ENCODE measurements at places on chromosomes 1 and 21. TPM values are rescaled to one million over a fixed set of nuclear protein-coding genes. Genes with fewer than 3 reads are reported as not detected.

SH2D1B gene
- not detected for total RNA-seq

MYCL gene
- total RNA-seq = not detected

PGLYRP4 gene
- total RNA-seq = not detected

ROR1 gene
- total RNA-seq = not detected

PLCH2 gene
- 30.3 TPM for total RNA-seq

SMAP2 gene
- 133 TPM for total RNA-seq

RNU11 gene
- not detected for total RNA-seq

CLCA1 gene
- not detected for total RNA-seq

MMP23B gene
- total RNA-seq = 5.2 TPM

TMEM240 gene
- total RNA-seq = 1.9 TPM

DSCAM gene
- total RNA-seq = not detected

FAAH gene
- 6.9 TPM for total RNA-seq

PLXNA2 gene
- 2.1 TPM for total RNA-seq

HORMAD1 gene
- 0.69 TPM for total RNA-seq

FTCD gene
- total RNA-seq = 1.3 TPM

GRCh38 chr1:11543796-11544195 lies 64.8 kb downstream of the DISP3 start:
- H3K4me1 ChIP-seq = no peaks in the 10 kb centered on the region
- H3K36me3 ChIP-seq = no peaks in the 10 kb centered on the region
- H3K27me3 ChIP-seq = peaks cover 12% of the 10 kb centered on the region
- no peak for DNase-seq
- H3K27ac ChIP-seq = no peak overlapping the region
- no peak overlapping the region for H3K4me3 ChIP-seq

GRCh38 chr1:204520834-204521709 lies 4.9 kb downstream of the MDM4 start:
- peak overlapping the region; percentile 69 for H3K4me3 ChIP-seq
- DNase-seq = no peak
- peak overlapping the region; percentile 80 for H3K27ac ChIP-seq
- peaks cover 42% of the 10 kb centered on the region for H3K4me1 ChIP-seq

DNA sequence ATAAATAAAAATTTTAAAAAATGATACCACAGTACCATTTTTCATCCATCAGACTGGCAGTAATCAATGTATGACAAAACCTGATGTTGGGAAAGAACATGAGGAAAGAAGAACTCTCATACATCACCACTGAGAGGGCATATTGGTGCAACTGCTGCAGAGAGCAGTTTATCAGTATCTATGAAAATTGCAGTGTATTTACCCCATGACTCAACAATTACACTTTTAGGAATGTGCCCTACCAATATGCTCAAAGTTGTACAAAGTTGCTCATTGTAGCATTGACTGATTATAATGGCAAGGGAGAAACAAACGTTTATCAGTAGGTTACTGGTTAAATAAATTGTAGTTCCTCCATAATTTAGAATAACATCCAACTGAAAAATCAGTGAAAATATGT lies 36.7 kb downstream of the CATSPERE start:
- no peaks in the 10 kb centered on the region for H3K27me3 ChIP-seq
- no peaks in the 10 kb centered on the region for H3K4me1 ChIP-seq
- no peak overlapping the region for H3K4me3 ChIP-seq
- DNase-seq = no peak

DNA sequence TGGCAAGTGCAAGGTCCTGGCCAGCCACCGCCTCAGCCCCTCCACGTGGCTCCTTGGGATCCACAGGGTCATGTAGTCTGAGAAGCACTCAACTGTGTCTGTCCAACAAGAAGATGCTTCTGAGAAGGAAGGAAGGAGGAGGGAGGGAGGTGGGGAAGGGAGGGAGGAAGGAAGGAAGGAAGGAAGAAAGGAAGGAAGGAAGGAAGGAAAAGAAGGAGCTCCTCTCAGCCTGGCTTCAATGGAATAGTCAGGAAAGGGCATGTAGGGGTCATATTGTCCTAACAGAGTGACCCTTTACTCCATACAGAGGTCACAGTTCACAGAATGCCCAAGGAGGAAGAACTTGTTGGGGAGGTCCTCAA lies 42.5 kb upstream of the TARDBP start:
- H3K36me3 ChIP-seq = no peaks in the 10 kb centered on the region
- H3K27ac ChIP-seq = no peak overlapping the region
- DNase-seq = no peak
- peaks cover 27% of the 10 kb centered on the region for H3K27me3 ChIP-seq
- H3K4me3 ChIP-seq = no peak overlapping the region
- H3K4me1 ChIP-seq = peaks cover 18% of the 10 kb centered on the region

GRCh38 chr1:80375662-80376061 lies 1369.1 kb upstream of the ADGRL4 start:
- H3K4me3 ChIP-seq = no peak overlapping the region
- no peaks in the 10 kb centered on the region for H3K4me1 ChIP-seq
- no peaks in the 10 kb centered on the region for H3K27me3 ChIP-seq
- DNase-seq = no peak
- no peaks in the 10 kb centered on the region for H3K36me3 ChIP-seq

GRCh38 chr1:236419502-236419901 lies 25.4 kb downstream of the EDARADD start:
- no peak for DNase-seq
- no peak overlapping the region for H3K4me3 ChIP-seq
- no peak overlapping the region for H3K27ac ChIP-seq
- H3K4me1 ChIP-seq = peaks cover 4% of the 10 kb centered on the region
- no peaks in the 10 kb centered on the region for H3K36me3 ChIP-seq

- H3K4me1 ChIP-seq = no peaks in the 10 kb centered on the region
- H3K4me3 ChIP-seq = no peak overlapping the region
- H3K27me3 ChIP-seq = no peaks in the 10 kb centered on the region
Observed at GRCh38 chr1:42480921-42481320, 17.8 kb downstream of the CCDC30 start.

- H3K27me3 ChIP-seq = no peaks in the 10 kb centered on the region
- no peak overlapping the region for H3K27ac ChIP-seq
- no peaks in the 10 kb centered on the region for H3K4me1 ChIP-seq
- H3K36me3 ChIP-seq = no peaks in the 10 kb centered on the region
- no peak overlapping the region for H3K4me3 ChIP-seq
Observed at GRCh38 chr21:19995253-19995652, 1003.0 kb upstream of the NCAM2 start.

DNA sequence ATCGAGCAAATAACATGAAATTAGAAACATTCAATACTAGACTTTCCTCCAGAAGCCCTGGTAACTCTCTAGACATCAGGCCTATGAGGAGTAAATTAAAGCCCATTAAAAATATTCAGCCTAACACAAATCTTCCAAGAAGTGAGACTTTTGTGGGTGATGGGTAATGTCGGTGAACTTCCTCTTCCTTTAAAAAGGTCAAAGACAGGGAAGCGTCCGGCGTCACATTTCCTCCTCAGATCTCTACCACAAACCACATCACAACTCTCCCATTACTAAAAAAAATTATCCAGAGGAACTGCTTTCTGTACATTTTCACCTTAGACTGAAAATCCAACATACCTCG lies 1.4 kb downstream of the EIF4G3 start:
- H3K27ac ChIP-seq = peak overlapping the region; percentile 86
- H3K27me3 ChIP-seq = peaks cover 7% of the 10 kb centered on the region
- H3K4me3 ChIP-seq = peak overlapping the region; percentile 91
- peaks cover 24% of the 10 kb centered on the region for H3K4me1 ChIP-seq
- DNase-seq = no peak

- no peaks in the 10 kb centered on the region for H3K36me3 ChIP-seq
- H3K4me3 ChIP-seq = peak overlapping the region; percentile 78
- no peak overlapping the region for H3K27ac ChIP-seq
- DNase-seq = no peak
- peaks cover 65% of the 10 kb centered on the region for H3K27me3 ChIP-seq
- H3K4me1 ChIP-seq = peaks cover 16% of the 10 kb centered on the region
Observed at GRCh38 chr1:227317523-227318015, 723 bp downstream of the CDC42BPA start.

- no peak overlapping the region for H3K4me3 ChIP-seq
Observed at GRCh38 chr21:28537371-28538079, 455.2 kb downstream of the LTN1 start.

GRCh38 chr1:248823517-248824001 lies 2.2 kb downstream of the SH3BP5L start:
- peaks cover 28% of the 10 kb centered on the region for H3K36me3 ChIP-seq
- H3K4me3 ChIP-seq = peak overlapping the region; percentile 9
- no peaks in the 10 kb centered on the region for H3K27me3 ChIP-seq
- peak overlapping the region; percentile 15 for H3K27ac ChIP-seq

- DNase-seq = no peak
- no peaks in the 10 kb centered on the region for H3K36me3 ChIP-seq
- no peaks in the 10 kb centered on the region for H3K4me1 ChIP-seq
- H3K4me3 ChIP-seq = no peak overlapping the region
Observed at GRCh38 chr1:67947114-67947513, 103.3 kb downstream of the DIRAS3 start.

DNA sequence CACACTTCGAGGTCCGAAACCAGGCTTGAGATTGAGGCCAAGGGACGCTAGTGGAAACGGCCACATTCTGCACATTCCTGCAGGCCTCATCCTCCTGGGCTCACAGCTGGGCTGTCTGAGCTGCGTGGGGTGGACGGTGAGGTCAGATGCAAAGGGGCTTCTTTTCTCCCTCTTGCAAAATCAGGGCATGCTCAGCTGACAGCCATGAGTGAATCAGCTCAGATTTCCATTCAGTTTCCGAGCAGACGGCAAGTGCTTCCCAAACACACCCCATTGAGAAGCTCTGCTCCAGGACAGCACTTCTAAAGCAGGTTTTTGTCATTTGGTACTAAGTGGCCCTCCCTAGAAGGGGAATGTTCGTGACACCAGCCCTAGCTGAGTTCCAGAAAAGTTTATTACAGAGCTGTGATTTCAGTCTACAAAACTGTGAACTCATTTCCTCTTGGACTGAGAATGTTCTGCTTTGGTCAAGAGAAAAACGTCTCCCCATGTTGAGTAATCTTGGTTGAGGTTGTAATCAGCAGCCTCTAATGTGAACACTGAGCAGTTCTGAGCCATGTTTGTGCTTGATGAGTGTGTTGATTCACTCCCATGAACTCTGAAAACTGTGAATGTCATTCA lies 10.0 kb downstream of the PDPN start:
- DNase-seq = no peak
- peaks cover 12% of the 10 kb centered on the region for H3K27me3 ChIP-seq
- H3K4me3 ChIP-seq = no peak overlapping the region
- no peaks in the 10 kb centered on the region for H3K4me1 ChIP-seq
- H3K27ac ChIP-seq = no peak overlapping the region

- H3K4me1 ChIP-seq = no peaks in the 10 kb centered on the region
- H3K4me3 ChIP-seq = no peak overlapping the region
- H3K36me3 ChIP-seq = no peaks in the 10 kb centered on the region
- H3K27ac ChIP-seq = no peak overlapping the region
Observed at GRCh38 chr21:31570824-31571566, 88.5 kb upstream of the SOD1 start.

DNA sequence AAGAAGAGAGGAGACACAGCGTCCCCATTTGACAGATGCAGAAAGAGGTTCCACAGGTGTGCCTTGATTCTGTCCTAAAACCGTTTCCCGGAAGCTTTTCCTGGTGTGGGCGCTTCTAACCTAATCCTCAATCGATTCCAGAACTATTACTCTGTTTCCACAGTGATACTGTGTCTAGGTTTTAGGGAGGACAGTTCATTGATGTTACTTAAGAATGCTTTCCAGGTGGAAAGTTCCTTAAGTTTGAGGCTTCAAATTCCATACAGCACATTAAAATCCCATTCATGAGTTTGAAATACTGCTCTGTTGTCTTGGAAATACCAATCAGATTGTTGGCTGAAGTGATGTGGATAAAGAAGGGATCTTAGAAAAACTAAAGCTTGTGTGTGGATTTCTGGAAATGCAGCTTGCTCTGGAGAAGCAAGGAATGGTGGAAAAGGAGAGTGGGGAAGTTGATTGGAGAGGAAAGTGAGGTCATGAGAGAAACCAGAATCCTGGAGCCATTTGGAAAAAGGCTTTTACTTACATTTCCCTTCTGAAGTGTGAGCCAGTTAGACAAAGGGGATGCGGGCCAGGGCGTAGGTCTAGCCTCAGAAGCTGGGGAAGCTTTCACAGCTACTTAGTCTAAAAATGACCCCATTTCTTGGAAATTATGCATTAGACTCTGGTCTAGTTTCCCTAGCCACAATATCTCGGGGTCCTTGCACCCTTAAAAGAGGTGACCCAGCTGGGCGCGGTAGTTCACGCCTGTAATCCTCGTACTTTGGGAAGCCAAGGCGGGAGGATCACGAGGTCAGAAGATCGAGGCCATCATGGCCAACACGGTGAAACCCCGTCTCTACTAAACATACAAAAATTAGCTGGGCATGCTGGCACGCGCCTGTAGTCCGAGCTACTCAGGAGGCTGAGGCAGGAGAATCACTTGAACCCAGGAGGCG lies 6.7 kb downstream of the ELF3 start:
- DNase-seq = no peak
- peaks cover 3% of the 10 kb centered on the region for H3K27me3 ChIP-seq
- no peak overlapping the region for H3K4me3 ChIP-seq
- H3K36me3 ChIP-seq = no peaks in the 10 kb centered on the region

DNA sequence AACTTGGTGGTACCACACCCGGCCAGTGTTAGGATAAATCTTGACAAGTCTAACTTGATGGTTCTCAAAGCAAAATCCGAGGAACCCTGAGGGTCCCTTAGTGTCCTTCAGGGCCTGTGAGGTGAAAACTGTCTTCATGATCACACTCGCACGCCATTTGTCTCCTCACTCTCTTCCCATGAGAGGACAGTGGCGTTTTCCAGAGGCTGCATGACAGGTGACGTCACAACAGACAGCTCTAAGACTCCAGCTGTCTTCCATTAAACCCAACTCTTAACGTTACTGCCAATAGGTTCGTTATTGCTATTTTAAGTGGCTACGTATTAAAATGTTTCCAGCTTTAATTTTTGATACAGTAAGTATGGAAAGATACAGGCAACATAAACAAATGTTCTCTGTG lies 13.8 kb downstream of the CFAP74 start:
- no peak for DNase-seq
- peaks cover 10% of the 10 kb centered on the region for H3K27me3 ChIP-seq
- H3K4me1 ChIP-seq = no peaks in the 10 kb centered on the region
- no peaks in the 10 kb centered on the region for H3K36me3 ChIP-seq
- no peak overlapping the region for H3K27ac ChIP-seq
- no peak overlapping the region for H3K4me3 ChIP-seq

GRCh38 chr1:155070158-155070621 lies 6.7 kb downstream of the EFNA4 start:
- H3K36me3 ChIP-seq = peaks cover 5% of the 10 kb centered on the region
- H3K4me1 ChIP-seq = peaks cover 27% of the 10 kb centered on the region
- DNase-seq = no peak
- H3K27ac ChIP-seq = no peak overlapping the region
- peaks cover 5% of the 10 kb centered on the region for H3K27me3 ChIP-seq

GRCh38 chr21:28789523-28789922 lies 203.2 kb downstream of the LTN1 start:
- peaks cover 34% of the 10 kb centered on the region for H3K36me3 ChIP-seq
- H3K27ac ChIP-seq = no peak overlapping the region
- DNase-seq = no peak
- no peaks in the 10 kb centered on the region for H3K27me3 ChIP-seq
- H3K4me1 ChIP-seq = peaks cover 3% of the 10 kb centered on the region
- H3K4me3 ChIP-seq = no peak overlapping the region

DNA sequence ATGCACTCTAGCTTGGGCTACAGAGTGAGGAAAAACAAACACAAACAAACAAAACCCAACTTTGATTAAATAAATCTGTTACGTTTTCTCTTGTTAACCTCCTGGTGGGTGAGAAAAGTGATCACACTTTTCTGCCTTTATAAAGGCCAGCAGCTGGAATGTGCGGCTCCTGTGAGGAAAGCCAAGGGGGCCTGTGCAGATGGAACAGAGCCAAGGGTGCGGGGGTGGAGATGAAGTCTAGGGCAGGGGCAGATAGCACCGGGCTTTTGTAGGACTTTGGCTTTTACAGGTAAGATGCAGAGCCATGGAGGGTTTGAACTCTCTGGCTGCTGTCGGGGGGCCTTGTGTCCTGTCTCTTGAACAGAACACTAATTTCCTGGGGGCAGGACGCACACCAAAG lies 40.7 kb upstream of the GPR37L1 start:
- no peaks in the 10 kb centered on the region for H3K36me3 ChIP-seq
- no peak for DNase-seq
- H3K27ac ChIP-seq = no peak overlapping the region
- H3K27me3 ChIP-seq = peaks cover 1% of the 10 kb centered on the region

Data from activated naive CD8-positive, alpha-beta T cell treated with anti-CD3 and anti-CD28 coated beads, Interleukin-2, amount 10 ng/mL, durations not matched to agents 7 days and 5 days (primary cell).